ENCODE measurements at places on chromosomes 5 and 9. TPM values are rescaled to one million over a fixed set of nuclear protein-coding genes. Genes with fewer than 3 reads are reported as not detected.

Gene CCNG1
- 145 TPM for total RNA-seq

Gene MARCHF6
- 113 TPM for total RNA-seq

Gene APBA1
- total RNA-seq, result not detected

Gene CNTNAP3
- total RNA-seq, result not detected

DNA sequence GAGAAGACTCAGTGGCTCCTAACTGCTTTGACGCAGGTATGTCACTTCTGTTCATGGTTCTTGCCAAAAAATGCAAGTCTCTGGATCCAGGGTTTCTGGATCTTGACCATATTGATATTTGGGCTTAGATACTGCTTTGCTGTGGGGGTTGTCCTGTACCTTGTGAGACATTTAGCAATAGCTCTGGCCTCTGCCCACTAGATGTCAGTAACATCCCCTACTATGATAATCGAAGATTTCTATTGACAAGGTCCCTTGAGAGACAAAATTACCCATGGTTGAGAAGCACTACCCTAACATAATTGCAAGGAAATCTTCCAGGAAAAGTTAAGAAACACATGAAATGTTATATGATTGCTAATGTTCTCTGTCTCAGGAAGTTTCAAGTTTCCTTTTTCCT lies 285.4 kb downstream of the TMEM232 start:
- peak; percentile 2 for DNase-seq

- no peak for DNase-seq
Measured at GRCh38 chr9:93955111-93955980, at the start of gene BARX1. Gene BARX1, minus strand, starts transcription at chr9:93955355. Its CDS starts 209 bp downstream, at chr9:93955146.

DNA sequence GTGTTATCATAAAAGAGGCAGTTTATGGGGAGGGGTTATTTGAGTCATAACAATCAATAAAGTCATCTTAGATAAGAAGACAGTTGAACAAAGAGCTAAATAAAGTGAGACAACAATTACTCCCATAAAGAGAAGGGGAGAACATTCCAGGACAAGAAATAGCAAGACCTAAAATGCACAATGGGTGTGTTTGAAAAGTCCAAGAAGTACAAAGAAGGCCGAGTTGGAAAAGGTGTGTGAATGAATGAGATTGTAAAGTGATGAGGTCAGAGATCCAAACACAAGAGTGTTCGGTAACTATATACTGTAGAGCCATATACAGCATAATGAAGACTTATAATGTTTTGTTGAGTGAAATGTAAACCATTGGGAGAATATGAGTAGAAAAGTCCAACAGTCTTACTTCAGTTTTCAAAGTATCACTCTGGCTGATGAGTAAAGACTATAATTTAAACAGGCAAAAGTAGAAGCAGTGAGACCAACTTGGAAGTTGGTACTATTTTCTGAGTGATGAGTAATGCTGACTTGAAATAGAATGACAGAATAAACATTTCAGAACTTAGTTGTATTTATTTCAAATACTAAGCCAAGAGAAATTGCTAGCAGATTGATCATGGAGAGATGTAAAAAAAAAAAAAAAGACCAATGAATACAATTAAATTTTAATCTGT lies 868.7 kb upstream of the CDH9 start:
- no peak for DNase-seq

GRCh38 chr5:57501414-57502201 lies 19.0 kb upstream of the ACTBL2 start:
- no peak for DNase-seq

- DNase-seq, result no peak
Measured at GRCh38 chr5:113084402-113085083, 107.9 kb downstream of the DCP2 start.

- no peak for DNase-seq
Measured at GRCh38 chr9:94980947-94981722, 254.6 kb downstream of the AOPEP start.

GRCh38 chr5:122584411-122585300 lies 190.2 kb upstream of the SNX2 start:
- no peak for DNase-seq

DNA sequence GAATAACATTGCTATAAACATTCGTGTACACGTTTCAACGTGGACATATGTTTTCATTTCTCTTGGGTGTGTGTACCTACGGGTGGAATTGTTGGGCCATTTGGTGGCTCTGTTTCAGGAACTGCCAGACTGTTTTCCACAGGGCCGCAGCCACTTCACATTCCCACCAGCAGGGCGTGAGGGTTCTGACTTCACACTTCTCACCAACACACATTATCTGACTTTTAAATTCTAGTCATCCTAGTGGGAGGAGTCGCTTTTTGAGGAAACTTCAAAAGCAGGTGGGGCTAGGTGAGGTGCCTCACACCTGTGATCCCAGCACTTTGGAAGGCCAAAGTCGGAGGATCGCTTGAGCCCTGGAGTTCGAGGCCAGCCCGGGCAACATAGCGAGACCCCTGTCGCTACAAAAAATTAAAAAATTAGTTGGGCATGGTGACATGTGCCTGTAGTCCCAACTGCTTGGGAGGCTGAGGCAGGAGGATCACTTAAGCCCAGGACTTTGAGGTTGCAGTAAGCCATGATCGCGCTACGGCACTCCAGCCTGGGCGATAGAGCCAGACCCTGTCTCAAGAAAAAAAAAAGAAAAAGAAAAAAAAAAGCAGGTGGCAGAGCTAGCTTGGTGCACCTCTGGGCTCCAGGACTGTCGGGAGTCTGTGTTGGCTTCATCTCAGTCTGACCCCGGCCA lies 28.5 kb downstream of the TSPAN17 start:
- DNase-seq, result no peak

Data from OCI-LY7 (cell line).